ENCODE measurements at places on chromosomes 6 and 20.

GRCh38 chr6:5878792-5879191, 127.9 kb downstream of the NRN1 start:
- DNase-seq = no peak

DNA sequence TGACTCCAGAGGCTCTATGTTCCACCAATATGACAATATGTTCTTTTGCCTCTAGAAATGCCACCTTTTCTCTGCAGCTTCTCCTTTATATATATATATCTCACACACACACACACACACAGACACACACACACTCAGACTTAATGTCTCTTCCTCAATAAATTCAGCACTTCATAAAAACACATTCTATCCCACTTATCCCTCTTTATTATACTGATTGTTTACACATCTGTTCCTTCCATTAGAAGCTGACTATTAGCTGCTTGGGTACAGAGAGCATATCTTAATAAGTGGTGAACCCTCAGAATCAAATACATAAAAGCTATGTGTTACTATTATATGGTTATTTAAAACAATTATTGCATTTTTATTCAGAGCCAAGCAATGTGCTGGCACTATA, 23.3 kb downstream of the NRSN1 start:
- peak; percentile 43 for DNase-seq

GRCh38 chr20:16145919-16146318, 427.3 kb downstream of the KIF16B start:
- DNase-seq = no peak

GRCh38 chr6:43673444-43674084, 14.0 kb downstream of the MRPS18A start:
- no peak for DNase-seq

DNA sequence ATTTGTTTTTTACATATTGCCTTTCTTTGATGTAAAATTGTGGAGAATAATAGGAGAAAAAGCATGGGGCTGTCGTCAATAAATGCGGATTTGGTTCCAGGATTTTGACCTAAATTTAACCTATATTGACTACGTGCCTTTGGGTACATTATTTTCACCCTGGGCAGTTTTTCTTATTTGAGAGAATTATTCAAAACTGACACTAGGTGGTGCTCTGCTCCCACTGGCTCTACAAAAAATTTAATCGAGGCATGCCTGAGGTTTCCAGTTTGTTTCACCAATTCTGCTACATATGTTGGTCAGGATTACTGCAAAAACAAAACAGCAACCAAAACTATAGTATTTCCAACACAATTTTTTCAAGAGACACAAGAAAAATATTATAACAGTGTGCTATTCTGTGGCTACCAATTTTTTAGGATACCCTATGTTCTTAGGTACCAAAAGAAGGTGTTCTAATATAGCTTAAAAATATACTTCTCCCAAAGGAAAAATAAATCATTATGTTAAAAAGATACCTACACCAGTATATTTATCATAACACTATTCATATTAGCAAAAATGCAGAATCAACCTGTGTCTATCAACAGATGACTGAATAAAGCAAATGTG, 48.6 kb upstream of the FABP7 start:
- peak; percentile 76 for DNase-seq
